ENCODE measurements at places on chromosomes 12 and 14.
A peak's percentile ranks its signal among the peaks of the same experiment; 100 is the strongest.

- peak; percentile 60 for DNase-seq
Observed at GRCh38 chr14:65153101-65153500, 50.8 kb upstream of the MAX start.

DNA sequence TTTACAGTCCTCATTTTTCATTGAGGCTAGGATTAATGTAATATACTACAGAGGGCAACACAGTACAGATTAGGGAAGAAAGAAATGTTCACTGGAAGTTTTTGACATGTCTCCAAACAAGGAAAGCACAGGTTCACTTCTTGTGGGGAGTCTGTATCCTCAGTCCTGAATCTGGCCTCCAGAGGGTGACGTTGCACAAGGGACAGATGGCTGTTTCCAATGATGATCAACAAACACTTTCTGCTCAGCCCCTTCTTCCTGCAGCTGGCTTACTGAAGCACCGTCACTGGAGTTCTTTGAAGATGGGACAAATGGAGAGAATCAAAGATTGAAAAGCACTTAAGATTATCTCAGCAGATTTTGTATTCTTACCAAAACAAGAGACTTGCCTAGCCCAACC is 123.3 kb upstream of the OR4E1 start:
- no peak for DNase-seq

GRCh38 chr14:73789989-73790581 is 61.5 kb upstream of the PTGR2 start:
- DNase-seq = no peak

DNA sequence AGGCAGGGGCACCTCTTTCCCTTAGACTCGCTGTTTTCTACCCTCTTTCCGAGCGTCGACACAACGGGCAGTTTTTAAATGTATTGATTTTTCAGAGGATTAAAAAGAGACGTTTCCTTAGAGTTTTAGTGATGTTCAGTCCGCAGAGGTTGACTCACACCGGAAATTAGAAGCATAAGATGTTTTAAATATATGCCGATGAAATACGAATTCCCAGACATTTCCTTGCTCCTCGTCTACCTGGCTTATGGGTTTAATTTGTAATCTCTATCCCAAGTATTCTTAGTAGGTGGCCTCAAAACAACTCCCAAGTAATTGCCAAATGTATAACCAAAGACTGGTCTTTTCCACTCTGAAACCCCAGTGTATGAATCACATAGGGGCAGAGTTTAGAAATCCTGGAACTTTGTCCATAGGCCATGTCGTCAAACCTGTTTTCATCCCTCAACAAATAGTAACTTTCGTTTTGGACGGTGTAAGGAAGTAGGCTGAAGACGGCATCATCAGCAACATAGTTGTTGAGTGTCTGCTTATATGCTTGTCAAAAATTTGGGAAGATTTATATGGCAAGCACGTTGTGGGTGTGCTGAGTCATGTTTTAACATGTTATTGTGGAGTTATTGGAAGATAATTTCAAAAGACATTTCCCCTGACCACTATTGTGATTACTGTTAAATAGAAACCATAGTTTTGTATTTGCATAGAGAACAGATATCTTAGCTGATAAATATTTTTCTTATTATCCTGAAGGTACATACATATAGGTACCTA is 824 bp downstream of the TBK1 start:
- no peak for DNase-seq

DNA sequence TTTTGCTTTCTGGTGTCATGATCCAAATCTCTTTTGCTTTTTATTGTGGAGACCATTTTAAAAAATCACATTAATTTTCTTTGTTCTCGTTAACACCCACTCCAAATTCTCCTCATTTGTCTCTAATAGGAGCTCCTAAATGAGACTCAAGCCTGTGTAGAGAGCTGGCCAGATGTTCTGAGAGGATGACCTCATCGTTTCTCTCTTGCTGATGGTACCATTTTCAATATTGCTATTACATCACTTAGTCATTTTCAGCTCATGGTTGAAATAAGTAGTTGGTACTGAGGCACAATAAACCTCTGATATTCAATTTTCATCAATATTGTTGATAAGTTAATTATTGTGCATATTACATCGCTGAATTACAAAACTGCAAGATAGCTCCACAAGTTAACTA is 31.5 kb downstream of the SPTB start:
- DNase-seq = no peak

GRCh38 chr12:75364919-75365318 is 26.0 kb upstream of the GLIPR1L2 start:
- DNase-seq = no peak

DNA sequence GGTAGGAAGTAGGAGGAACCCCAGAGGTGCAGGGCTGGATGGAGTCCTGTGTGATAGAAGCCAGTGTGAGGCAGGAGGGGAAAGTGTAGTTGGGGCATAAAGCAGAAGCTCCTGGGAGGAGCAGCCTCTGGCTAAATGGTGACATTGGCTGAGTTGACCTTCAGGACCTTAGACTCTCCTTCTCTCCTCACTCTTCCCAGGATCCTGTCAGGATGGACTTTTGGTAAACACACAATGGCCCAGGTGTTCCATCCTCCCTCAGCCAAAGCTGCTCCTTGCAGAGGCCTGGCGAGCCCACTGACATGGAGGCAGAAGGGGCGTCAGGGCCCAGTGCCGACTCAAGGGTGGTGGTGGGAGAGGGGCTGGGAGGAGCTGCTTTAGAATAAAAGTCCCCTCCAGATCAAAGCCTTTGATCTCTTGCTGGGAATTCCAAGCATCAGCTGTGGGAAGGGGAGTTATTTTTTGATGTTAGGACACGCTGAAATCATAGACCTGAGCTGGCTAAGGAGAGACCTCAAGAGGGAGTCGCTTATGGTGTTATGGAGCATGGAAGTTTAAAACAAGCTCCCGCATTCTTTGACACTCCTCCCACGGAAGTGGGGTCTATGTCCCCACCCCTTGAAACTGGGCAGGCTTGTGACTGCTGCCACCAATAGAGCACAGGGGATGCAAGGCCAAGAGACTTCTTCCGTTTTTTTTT is 44.1 kb downstream of the SMIM41 start:
- DNase-seq = no peak

DNA sequence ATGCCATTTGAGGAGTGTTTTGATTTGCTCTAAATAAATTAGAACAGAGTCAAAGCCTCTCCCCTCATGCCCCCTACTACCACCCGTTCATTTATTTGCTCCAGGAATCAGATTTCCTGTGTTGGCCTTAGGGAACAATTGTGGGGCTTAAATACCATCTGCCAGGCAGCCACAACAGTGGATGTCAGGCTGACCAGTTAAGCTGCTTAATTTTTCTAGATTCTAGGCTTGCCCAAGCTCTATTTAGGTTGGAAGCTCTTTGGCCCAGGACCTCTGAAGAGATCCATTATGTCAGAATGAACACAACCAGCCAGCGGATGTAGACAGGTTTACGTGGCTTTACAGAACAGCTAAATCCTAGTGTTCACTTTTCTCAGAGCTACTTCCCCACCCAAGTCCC is 1.0 kb upstream of the TIMELESS start:
- no peak for DNase-seq

DNA sequence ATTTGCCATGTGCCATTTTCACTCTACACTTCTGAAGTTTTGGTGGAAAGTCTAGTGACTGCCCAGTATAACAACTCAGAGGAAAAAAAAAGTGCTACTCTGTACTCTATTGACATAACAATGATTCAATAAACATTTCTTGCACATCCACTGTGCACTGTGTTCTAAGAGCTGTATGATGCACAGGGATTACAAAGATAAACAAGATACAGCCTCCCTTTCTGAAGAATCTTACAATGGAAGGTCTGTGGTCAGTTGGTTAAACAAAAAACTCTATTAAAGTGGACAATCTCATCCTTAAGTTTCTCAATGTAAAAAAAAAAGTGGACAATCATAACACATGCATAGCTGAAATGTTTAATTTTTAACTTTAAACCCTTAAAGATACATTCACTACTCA is 105.7 kb upstream of the RASSF8 start:
- no peak for DNase-seq

DNA sequence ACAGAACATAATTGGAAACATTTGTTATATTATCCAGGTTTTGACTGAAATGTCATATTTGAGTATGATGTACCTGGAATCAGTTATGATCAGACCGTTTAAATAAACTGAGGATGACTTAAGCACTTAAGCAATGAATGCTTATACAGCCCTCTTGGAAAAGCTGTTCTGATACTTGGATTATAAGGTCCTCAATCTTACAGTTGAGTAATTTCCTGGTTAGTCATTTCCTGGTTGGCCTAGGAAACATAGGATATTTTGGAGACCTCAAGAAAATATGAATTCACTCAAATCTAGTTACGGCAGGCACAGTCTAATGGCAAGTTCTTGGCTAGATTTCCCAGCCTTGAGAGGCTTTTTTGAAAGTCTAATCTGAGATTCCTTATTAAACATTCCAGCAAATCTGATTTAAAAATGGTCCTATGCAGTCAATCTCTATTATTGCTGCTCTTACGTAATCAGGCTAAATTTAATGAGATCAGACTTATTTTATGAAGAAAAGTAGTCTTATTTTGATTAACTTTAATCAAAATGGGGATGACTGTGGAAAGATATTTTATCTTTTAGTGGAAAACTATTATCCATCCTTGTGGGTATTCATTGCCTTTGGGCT is 447.2 kb downstream of the SNAPC1 start:
- no peak for DNase-seq

DNA sequence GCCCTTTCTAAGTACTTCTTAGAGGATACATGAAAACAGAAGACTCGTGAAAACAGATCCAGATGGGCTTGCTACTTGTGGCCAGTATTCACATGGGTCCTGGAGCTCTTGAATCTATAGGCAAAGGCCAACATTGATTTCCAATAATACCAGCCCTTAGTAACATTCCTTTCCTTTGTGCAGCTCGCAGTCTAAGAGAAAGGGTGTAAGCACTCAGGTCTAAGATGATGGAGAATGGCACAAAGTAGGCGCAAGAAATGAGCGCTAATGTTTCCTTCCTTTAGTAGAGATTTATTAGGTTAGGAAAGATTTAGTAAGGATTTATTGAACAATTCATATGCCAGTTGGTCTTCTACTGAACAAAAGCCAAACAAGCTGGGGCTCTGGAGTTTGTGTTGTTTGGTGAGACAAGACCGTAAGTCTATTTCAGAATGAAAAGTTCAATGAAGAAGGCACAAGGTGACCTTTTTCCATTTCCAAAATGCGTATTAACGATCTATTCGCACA is 525 bp downstream of the RNU6-8 start:
- no peak for DNase-seq

DNA sequence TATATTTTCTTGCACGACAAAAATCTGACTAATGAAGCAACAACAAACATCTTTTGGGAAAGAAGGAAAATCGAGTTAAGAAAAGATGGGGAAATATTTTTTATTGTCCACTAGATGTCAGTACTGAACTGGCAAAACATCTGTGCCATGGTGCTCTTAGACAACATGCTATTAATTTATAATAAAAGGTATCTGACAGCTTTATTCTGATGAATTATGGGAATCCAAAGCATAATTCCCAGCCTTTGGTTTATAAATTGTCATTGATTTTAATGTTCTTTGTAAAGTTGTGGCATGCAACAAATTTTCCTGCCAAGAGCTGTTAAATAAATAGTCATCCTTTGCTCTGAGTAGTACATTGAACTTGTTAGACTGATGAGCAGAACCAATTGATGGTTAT is 231.2 kb downstream of the ETNK1 start:
- DNase-seq = no peak

DNA sequence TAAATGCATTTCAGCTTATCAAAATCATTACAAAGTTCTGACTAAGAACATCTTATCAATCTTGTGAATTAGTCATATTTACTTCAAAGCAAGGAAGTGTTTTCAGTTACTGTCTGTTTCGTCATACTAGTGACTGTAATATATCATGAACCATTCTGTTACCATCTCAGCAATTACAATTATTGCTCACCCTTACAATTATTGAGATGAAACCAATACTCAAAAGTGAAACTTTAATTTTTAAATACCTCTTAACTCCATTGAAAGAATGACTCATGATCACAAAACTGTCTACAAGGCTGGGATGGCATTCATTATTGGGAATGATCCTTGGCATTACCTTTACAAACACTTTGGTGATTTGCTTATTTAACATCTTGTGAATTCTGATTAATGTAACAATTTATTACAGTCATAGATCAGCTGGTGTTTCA is 90.3 kb downstream of the RPS6KA5 start:
- no peak for DNase-seq

DNA sequence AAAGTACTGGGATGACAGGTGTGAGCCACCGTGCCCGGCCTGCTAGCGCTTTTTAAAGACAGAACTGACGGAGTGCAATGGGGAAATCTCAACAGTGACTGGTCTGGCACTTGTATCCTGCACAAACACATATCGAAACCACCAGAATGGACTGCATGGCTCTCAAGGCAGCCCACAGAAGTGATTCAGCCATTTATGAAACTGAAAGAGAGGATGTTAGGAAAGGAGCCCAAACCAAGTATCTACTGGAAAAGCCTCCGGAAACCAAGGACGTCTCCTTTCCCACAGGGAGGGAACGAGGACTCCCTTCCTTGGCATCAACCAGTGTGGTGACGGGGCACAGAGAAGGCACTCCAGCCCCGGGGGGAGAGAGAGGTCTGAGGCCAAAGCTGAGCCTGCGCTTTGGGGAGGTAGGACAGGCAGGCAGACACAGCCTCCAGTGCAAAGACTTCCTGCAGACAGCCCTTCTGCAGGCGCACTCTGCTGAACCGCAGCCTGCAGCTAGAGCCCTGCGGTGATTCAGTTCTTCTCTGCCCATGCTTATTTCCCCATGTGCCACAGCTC is 16.5 kb downstream of the SLC15A4 start:
- peak; percentile 33 for DNase-seq

DNA sequence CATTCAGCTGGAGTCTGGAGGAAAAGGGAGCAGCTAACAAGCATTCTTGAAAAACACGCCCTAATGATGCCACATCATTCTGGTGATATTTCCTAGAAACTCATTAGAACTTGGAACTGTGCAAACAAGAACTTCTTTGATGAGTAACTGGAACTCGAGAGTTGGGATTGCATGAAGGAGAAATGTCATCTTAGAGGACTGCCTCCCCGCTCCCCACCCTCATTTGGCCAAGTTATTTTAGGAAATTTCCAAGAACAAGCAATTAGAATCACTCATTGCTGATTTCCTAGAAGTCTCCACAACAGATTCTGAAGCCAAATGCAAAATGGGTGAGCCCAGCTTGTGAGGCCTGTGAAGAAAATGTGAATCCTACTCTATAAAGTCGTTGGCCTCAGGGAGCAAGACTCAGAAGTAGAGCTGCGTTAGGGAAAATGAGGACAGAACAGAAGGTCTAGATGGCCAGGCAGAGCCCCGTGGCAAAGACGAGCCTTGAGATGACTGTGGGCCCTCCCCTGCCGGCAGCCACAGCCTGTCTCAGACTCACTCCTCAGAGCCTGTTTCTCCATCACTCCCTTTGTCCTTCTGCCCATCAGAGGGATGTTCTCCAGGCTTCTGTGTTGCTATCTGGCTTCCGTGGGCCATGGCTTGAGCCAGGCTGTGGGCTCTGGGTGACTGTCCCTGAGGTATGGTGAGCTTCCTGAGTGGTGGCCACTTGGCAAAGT is 38.4 kb downstream of the RTL1 start:
- peak; percentile 2 for DNase-seq

GRCh38 chr14:89805501-89805900 is 149.0 kb downstream of the EFCAB11 start:
- no peak for DNase-seq

- DNase-seq = no peak
Observed at GRCh38 chr14:67987606-67988005, 168.0 kb downstream of the RAD51B start.

Data from mucosa of descending colon (tissue), 3 donors.